ENCODE measurements at places on chromosomes 7 and 10.
A peak's percentile ranks its signal among the peaks of the same experiment; 100 is the strongest.

DNA sequence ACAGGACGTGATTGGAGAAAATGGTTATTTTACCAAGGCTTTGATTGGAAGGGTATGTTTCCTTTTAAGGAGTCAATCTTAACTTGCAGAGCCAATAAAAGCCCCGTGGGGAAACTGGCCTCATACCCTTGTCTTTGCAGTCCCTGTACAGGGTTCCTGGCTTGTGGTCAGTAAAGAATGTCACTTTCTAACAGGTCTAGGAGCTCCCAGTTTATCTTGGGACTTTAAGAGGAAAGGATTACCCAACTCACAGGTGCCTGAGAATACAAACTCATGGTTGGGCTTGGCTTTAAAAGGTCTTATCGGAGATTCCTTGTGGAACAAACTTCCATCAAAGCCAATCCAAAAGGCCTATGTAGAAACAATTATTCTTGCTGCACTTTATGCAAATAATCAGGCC lies 221.8 kb downstream of the PHF14 start:
- DNase-seq = no peak

- DNase-seq = no peak
These were observed 76.1 kb upstream of the PITRM1 start for GRCh38 chr10:3248526-3249306.

- no peak for DNase-seq
These were observed 25.8 kb downstream of the AQP1 start for GRCh38 chr7:30937416-30937815.

GRCh38 chr7:73824986-73825385 lies 5.8 kb upstream of the CLDN4 start:
- no peak for DNase-seq

DNA sequence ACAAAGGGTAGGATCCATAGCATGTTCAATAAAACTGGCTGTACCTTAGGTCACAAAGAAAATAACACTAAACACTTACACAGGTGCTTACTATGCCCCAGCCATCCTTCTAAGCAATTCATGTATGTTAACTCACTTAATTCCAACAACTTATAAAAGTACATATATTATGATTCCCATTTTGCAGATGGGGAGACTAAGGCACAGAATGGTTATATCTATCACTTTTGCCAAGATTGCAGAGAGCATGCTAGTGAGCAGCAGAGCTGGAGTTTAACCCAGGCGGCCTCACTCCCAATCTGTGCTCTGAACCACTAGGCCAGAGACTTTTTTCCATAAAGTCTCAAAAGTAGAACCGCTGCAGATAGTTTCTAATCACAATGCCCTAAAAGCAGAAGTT lies 18.9 kb upstream of the UBN2 start:
- DNase-seq = no peak

DNA sequence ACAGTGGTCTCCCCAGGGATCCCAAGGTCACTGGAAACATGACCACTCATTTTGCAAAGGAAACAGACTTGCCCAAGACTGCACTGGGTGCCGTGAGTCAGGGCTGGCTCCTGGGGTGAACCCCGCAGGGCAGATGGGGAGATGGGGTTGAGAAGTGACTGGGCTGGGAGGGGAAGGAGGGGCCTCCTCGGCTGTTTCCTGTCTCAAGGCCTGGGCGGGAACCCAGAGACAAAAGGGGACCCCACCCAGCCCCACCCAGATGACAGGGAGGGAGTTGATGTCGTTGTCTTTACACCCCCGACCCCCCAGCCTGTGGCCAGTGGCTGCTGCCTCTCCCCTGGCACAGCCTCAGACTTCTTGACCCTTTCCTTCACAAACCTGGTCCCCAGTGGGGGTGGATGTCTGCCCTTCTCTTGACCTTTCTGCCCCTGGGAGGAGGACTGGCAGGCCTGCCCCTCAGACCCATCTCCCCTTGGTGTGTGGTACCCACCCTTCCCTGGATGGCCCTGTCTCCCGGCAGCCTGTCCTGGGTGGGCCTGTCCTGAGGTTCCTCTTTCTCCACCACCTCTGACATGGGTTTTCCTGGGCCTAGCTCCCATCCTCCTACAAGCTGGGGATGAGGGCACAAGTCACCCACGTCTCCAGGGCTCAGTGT lies 1.4 kb downstream of the MYO1G start:
- DNase-seq = no peak

- DNase-seq = no peak
These were observed 203.4 kb downstream of the MAD1L1 start for GRCh38 chr7:2029211-2029905.

- no peak for DNase-seq
These were observed 116.6 kb upstream of the CDK1 start for GRCh38 chr10:60661637-60662036.

GRCh38 chr7:77331938-77332695 lies 84.0 kb downstream of the GSAP start:
- DNase-seq = peak; percentile 73

GRCh38 chr7:106767498-106768323 lies 97.4 kb upstream of the PIK3CG start:
- DNase-seq = no peak

GRCh38 chr7:18829858-18830285 lies 287.6 kb downstream of the TWIST1 start:
- no peak for DNase-seq

GRCh38 chr10:74213571-74214162 lies 62.6 kb downstream of the ADK start:
- no peak for DNase-seq

GRCh38 chr10:50453940-50454339 lies 169.8 kb downstream of the SGMS1 start:
- DNase-seq = no peak

- DNase-seq = no peak
These were observed 73.3 kb downstream of the ARID5B start for GRCh38 chr10:61974601-61975390.

- DNase-seq = no peak
These were observed 20.3 kb upstream of the HECTD2 start for GRCh38 chr10:91389636-91390512.

GRCh38 chr7:51351661-51352060 lies 35.1 kb upstream of the COBL start:
- DNase-seq = no peak

- no peak for DNase-seq
These were observed 104.9 kb upstream of the C7orf33 start for GRCh38 chr7:148485618-148486017.

GRCh38 chr10:29181936-29182335 lies 106.9 kb upstream of the LYZL1 start:
- DNase-seq = no peak

DNA sequence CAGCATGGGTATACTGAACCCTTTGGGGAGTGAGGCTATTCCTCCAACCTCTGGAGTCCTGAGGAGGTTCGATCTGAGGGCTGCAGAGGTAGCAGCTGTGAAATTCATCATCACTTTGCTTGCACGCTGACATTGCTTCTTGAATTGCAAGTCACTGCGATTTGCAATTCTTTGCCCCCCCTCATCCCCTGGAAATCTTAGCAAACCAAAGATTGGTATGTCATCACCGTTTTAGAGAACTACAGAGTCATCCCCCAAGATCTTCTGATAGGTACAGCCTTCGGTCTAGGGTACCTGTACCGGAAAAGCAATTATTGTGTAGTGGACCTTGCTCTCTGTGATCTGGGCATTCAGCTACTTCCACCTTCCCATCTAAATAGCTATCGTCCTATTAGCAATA lies 192.6 kb downstream of the KLF6 start:
- no peak for DNase-seq

GRCh38 chr10:43389867-43390266 lies 18.4 kb downstream of the FXYD4 start:
- DNase-seq = no peak

DNA sequence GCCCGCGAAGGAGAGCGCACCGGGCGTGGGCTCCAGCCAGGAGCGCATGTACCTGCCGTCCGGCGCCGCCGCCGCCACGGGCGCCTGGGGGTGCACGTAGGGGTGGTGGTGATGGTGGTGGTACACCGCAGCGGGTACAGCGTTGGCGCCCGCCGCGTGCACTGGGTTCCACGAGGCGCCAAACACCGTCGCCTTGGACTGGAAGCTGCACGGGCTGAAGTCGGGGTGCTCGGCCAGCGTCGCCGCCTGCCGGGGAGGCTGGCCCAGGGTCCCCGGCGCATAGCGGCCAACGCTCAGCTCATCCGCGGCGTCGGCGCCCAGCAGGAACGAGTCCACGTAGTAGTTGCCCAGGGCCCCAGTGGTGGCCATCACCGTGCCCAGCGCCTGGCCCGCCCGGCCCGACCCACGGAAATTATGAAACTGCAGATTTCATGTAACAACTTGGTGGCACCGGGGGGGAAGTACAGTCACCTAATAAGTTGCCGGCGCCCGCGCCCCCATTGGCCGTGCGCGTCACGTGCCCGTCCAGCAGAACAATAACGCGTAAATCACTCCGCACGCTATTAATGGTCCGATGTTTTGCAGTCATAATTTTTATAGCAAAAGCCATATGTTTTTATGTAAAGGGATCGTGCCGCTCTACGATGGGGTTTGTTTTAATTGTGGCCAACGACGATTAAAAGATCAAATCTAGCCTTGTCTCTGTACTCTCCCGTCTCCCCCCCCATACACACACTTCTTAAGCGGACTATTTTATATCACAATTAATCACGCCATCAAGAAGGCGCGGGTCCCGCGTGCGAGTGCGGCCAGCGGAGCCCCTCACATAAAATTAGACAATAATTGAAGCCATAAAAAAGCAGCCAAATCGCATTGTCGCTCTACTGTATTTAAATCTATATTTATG lies at the start of gene HOXA9:
Gene HOXA9, minus strand, starts transcription at position 449 of the 907 bp plus-strand sequence. Its CDS starts 80 bp downstream, at position 369.
- no peak for DNase-seq

GRCh38 chr7:111093496-111093895 lies 2.6 kb downstream of the LRRN3 start:
- no peak for DNase-seq

DNA sequence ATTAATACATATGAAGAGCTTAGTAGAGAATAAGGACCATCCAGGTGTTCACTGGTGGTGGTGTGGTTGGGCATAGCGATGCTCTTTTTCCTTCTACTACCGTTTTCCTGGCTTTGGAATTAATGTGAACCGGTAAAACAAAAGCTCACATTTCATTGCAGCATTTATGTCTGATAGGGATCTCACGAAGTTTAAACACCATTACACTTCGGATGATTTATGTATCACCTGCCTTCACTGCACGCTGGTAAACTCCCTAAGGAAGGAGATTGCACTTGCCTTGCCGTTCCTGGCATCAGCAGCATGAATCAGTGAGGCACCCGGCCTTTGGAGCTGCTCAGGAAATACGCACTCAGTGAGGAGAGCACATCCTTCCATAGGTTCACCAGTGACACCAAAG lies 47.5 kb downstream of the WIPF3 start:
- DNase-seq = no peak

DNA sequence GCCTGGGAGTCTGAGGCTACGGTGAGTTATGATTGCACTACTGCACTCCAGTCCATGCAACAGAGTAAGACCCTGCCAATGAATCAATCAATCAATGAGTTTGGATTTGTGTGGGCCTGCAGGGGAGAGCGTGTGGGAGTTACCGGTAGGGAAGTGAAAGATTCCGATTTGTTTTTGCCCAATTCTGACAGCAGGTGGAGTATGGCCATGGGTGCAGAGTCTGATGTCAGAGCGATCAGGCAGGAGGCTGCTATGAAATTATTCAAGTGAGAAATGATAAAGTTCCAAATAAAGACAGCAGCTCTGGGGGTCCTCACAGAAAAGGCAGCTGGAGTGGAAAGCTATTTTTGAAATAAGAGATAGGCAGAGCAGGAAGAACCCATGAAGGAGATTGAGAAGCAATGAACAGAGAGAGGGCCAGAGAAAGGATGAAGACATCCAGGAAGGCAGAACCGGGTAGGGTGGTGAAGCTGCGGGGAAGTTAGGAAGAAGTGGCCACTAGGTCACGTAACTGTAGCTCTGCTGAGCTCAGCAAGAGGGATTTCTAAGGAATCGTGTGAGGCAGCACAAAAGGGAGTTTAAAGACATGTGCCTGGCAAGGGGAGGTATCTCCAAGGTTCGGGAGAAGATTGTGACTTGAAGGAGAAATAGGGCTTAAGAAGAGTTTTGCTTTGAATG lies 93.7 kb upstream of the NMT2 start:
- no peak for DNase-seq

DNA sequence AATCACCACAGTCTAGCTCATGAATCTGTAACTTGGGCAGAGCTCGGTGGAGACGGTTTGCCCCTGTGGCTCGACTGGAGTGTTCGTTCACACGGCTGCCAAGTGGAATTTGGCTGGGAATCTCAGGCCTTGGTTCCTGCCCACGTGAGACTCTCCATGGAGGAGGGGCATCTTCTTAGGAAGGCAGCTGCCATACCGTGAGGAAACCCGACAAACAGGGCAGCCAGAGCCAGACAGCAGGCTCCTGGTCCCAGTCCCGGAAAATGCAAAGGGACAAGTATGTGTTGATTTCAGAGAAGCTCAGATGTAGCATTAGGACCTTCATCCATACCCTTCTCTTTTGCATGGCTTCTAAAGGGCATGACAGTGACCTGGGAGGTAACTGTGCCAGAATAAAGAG lies 26.6 kb downstream of the AMZ1 start:
- no peak for DNase-seq
